GM18507 (cell line): ENCODE measurements at places on chromosomes 7 and 10.

DNA sequence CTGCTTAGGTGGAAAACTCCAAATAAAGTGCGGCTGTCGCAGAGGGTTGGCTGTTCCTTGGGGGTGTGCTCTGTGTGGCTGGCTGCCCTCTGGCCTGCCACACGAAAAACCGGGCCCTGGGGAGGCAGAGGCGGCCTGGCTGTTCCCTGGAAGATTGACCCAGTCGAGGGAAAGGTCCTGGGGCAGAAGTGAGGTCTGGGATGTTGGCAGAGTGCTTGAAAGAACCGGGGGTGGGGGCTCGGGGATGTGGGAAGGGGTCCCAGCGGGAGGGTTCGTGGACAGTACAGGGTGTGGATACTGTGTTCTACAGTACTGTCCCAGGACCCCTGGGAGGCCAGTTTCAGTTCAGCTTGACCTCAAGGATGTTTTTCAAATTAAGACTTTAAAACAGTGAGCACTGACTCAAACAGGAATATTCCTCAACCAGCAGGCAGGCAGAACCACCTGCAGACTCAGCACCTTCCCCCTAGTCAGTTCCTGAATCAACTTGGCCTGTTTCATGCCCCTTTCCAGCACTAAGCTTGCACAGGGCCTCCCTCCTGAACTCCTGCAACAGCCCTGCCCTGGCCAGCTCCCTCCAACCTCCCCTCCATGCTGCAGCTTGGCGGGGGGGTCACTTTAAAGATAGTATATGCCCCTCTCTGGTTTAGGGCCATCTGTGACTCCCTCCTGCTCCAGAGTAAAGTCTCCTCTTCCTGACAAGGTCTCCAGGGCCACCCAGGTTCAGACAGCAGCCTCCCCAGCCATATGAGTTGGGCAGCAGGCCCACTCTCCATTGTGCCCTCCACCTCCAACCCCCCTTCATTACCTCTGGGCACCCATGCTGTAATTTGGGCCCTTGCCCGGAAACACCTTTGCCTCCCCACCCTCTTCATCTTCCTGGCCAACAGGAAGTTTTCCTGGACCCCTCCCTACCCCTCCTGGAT lies 3.2 kb upstream of the ATP6V1F start:
- DNase-seq, result no peak

- DNase-seq, result no peak
These were observed 218.7 kb downstream of the WDR37 start for GRCh38 chr10:1274701-1275544.

DNA sequence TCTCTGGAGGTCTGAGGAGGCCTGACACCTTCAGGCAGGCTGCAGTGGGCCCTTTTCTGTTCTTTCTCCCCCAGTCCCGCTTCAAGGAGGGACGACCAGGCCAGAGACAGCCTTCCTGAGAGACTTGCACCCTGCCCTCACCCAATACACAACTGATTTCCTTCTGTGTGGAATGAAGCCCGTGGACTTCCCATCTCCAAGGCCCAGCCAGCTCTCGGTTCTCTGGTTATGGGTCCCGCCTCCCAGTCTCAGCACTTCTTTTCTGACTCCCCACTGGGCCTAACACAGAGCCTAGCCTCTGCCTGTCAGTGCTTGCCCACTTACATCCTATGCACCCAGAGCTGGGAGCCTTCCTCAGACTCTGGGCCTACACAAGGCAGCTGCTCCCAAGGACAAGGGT lies 24.1 kb upstream of the ADCYAP1R1 start:
- DNase-seq, result no peak

DNA sequence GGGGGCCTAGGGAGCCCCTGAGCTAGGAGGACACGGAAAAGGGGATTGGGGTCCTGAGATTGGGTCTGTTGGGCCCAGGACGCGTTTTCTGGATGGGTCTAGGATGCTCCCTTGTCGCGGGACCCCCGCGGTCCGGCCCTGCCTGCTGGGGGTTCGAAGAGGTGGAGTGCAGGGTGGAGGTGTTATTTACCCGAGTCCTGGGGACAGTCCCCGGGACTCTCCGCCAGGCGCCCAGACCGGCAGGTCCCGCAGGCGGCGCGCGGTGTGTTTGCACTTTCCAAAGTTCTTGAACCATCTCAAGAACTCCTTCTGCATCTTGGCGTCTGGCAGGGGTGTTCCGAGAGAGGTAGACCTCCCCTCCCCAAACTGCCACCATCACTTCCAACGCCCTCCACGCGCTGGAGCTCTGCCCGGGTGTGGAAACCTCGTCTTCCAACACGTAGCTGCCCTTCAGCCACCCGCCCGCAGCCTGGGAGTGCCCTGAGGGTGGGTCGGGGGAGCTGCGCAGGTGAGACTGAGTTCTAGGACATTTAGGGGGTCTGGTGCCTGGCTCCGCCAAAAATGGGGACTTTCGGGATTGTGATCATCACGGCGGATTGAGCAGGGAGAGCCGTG lies 569 bp downstream of the CAV1 start:
- no peak for DNase-seq

GRCh38 chr10:62162261-62162981 lies 106.2 kb downstream of the RTKN2 start:
- DNase-seq, result no peak

DNA sequence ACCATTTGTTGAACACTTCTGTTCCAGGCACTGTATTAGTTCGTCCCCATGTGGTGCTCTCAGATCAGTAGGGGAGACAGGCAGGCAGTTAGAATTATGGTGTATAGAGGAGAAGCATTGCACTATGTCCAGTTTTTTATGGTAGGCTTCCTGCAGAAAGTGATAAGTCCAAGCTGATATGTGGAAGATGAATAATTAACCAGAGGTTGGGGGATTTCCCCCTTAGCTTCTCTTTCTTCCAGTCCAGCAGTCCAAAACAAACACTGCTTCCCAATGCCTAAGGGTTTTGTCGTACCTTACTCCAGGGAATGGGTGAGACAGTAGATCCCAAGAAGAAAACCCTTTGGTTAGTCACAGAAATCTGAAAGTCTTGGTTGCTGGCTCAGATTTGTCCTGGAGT lies 19.2 kb downstream of the HIF1AN start:
- DNase-seq, result no peak

GRCh38 chr7:151438864-151439601 lies 908 bp downstream of the CRYGN start:
- DNase-seq, result no peak

DNA sequence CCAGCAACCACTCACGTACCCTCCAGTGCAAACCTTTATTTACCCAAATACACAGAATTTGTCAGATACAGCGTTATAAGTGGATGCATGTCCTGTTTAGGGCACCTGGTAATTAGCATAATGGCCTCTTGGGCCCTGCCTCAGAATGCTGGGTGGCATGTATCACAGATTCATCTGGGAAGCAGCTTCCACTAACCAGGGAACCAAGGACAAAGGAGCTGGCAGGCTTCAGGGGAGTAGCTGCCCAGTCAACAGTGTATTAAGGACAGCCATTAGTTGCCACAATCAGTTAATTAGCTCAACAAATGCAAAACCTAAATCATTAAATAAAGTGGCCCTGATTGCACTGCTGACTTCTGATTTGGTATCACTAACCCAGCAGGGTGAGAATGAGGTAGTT lies 105.7 kb downstream of the RAPGEF5 start:
- no peak for DNase-seq

DNA sequence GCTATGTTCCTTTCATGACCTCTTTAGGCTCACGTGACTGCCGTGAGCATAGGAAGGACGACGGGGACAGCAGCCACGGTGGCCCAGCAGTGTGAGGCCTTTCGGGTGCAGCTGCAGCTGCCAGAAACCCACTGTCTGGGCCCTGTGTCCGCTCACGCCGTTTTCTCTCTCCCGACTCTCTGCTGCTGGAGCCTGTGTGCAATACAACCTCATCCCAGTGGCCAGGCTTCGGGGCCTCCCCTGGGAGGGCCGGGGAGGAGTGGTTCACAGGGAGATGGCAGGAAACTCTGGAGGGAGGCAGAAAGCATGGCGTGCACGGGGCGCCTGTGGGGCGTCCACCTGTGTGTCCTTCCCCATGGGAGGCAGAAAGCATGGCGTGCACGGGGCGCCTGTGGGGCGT lies 38.6 kb downstream of the PFKP start:
- no peak for DNase-seq

- DNase-seq, result no peak
These were observed 27.8 kb downstream of the HEPACAM2 start for GRCh38 chr7:93198472-93198871.
